ENCODE measurements at places on chromosomes 7 and 10.

DNA sequence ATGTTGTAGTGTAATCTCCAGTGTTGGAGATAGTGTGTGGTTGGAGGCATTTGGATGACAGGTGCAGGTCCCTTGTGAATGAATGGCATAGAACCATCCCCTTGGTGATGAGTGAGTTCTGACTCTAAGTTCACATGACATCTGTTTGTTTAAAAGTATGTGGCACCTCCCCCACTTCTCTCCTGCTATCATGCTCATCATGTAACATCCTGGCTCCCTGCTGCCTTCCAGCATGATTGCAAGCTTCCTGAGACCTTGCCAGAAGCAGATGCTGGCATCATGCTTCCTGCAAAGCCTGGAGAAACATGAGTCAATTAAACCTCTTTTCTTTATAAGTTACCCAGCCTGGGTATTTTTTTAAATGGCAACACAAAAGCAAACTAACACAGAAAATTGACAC lies 499.0 kb upstream of the SEMA3D start:
- DNase-seq: no peak

DNA sequence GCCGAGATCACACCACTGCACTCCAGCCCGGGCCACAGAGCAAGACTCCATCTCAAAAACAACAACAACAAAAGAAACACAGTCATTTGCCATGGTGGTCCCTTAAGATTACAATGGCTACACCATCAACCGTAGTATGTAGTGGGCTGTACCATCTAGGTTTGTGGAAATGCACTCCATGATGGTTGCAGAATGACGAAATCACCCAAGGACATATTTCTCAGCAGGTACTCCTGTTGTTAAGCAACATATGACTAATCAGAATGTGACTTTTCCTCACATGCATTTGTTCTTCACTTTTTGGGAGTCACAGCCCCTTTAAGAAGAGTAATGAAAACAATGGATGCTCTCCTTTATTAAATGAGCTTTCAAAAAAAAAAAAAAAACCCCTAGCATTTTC lies 11.0 kb downstream of the SVIL start:
- no peak for DNase-seq

- no peak for DNase-seq
Observed at GRCh38 chr10:48496105-48496830, 108.6 kb downstream of the ARHGAP22 start.

GRCh38 chr10:48926764-48927540 lies 12.7 kb downstream of the LRRC18 start:
- no peak for DNase-seq

GRCh38 chr7:151157645-151158329 lies 9.7 kb downstream of the GBX1 start:
- DNase-seq: no peak

DNA sequence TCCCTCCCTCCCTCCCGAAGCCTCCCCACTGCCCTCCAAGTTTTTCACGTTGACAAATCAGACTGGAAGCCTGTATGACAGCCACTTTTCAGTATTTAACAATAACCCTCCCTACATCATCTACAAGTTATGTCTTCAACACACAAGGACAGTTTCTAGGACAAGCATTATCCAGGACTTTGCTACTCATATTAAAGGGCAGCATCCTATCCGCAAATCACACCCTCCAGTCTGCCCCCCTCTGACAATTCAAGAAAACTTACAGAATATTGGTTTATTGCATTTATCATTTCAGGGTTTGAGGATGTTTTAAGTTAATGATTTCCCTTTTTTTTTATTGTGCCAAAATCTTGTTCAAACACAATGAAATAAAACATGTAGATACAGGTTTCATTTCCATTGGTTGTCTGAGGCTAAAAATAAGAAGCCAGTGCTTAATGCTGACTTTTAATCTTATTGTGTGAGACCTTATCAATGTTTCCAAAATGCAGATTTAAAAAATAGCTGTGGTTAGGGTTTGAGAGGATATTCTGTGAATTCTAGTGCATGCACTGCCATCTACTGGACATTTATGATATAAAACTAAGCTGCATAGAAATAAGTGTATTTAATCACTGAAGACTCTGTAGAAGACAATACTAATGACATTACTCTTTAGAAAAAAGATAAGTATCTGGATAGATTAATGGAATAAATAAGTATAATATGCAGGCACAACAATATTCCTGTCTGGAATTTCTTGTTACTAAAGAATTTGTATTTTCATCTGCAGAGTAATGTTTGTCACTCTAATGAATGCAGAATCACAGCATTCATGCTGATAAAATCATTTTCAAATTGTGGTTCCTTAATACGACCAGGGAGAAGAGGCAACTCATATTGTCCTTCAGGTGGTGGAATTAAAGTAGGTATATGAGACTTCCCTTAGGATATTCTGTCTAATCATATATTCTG lies 64.1 kb downstream of the CAV1 start:
- peak; percentile 53 for DNase-seq

DNA sequence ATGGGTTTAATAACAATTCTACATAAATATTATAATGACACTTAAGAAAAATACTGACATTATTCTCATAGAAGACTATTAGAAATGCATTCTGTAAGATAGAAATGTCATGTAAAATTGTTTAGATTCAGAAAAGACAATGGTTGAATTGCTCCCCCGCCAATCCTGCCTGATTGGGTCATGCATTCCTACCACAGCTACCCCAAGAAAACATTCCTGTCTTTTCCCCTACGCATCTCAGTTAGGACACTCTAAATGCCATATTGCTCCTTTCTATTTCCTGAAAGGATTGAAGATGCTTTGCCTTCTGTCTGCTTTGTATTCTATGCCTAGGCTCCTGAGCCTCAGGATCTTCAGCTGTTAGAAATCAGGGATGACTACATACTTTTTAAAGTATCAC lies 109.4 kb downstream of the DGKB start:
- no peak for DNase-seq

Data from NCI-H748 treated with DMSO at 0.1 percent for 48 hours (cell line).